ENCODE measurements at places on chromosomes 3 and 15.
A peak's percentile ranks its signal among the peaks of the same experiment; 100 is the strongest.

GRCh38 chr3:151949706-151950105 is 76.3 kb downstream of the SUCNR1 start:
- DNase-seq = no peak

DNA sequence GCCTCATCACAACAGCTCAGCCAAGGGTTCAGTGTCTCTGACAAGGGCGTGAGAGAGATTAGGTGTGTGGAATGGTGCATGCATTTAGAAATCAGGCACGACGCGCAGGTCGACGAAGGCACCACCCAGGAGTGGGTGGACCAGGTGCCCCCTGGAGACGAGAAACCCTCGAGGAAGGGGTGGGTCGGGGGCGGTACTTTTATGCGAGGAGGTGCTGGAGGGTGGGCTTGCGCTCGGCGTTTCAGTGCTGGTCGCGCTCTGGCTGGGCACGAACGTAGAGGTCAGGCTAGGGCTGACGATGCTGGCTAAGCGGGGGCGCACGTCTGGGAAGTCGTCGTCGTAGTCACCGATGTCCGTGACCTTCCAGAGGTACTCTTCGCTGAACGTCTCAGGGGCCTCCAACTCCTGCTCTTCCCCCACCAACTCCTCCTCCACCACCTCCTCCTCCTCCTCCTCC is 393 bp downstream of the ERICH6 start:
- DNase-seq = no peak

DNA sequence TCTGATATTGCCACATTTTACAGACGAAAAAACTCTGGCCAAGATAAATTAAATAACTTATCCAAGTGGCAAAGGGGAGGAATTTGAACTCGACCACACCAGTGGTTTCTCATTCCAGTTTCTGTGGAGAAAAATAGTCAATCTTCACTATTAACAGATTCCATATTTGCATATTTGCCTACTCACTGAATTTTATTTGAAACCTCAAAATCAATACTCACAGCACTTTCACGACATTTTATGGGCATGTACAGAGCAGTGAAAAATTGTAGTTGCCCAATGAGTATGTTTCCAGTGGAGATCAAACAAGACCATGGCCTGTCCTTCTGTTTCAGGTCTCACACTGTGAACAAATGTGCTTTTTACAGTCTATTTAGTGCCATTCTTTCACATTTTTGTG is 374.3 kb downstream of the MAGI1 start:
- no peak for DNase-seq

GRCh38 chr3:130392266-130392665 is 46.8 kb downstream of the COL6A5 start:
- no peak for DNase-seq

- peak; percentile 42 for DNase-seq
Observed at GRCh38 chr3:115092220-115092791, 54.8 kb downstream of the ZBTB20 start.

DNA sequence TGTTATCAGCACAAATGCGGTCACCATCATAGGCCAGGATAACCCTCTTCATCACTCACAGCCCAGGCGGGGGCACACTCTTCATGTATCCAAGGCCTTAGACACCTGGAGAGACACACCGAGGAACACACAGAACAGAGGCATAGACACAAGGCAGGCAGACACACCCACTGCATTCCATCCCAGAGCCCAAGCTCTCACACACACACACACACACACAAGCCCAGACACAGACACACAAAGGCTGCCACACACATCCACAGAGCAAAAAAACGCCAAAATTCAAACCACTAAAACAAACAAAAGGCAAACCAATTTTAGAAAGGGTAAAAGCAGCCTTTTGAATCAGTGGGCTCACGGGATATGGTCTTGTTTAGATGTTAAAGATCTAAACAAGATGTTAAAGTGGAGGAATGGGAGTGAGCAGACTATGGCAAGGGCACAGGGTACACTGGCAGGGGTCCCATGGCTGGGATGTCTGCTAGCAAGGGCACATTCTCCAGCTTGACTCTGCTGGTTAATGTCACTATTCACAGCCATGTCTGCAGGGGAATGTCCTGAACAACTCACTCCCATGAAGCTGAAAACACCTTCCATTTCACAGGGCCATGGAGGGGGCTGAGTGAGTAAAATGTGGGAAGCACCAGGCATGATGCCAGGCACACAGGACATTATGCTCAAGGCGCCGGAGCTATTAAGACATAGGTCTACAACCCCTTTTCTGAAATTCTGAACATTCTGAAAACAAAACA is 14.9 kb upstream of the CRABP1 start:
- DNase-seq = no peak

GRCh38 chr15:98779463-98780071 is 131.2 kb downstream of the IGF1R start:
- DNase-seq = peak; percentile 52

DNA sequence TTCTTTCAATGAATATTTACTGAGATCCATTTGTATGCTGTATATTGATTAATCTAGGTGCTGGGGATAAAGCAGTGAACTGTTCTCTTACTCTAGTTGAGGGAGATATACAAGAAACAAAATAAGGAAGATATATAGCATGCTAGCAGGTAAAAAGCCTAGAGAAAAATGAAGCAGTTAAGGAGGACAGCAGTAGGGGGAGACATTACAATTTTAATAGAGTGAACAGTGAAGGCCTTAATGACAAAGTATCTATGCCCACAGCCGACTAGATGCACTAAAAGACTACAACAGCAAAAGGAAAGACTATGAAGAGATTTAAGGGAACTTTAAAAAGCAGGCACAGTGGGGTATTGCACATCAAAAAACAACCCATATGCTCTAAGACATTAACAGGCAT is 81.4 kb downstream of the XRN1 start:
- no peak for DNase-seq

GRCh38 chr3:46546896-46547440 is 19.1 kb downstream of the LRRC2 start:
- DNase-seq = no peak

- no peak for DNase-seq
Observed at GRCh38 chr3:167918008-167918596, 177.6 kb downstream of the GOLIM4 start.

DNA sequence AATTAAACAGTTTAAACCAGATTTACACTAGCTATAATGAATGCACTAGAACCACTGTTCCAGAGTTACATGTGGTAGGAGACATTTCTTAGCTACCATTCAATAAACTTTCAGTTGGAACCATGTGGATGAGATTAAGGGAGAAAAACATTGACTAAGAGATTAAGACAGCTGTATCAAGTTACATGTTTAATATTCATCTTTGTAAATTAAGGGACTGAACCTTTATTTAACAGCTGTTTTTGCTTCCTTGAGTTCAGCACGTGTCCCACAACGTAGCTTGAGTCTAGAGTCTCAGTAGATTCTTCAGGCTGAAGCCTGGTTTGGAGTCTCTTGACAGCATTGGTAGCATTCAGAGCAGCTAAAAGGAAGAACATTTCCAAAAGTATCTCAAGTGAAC is 27.2 kb upstream of the CFAP44 start:
- no peak for DNase-seq

- DNase-seq = no peak
Observed at GRCh38 chr3:108485146-108485545, 25.2 kb downstream of the MYH15 start.

GRCh38 chr15:70339571-70340493 is 242.1 kb upstream of the TLE3 start:
- no peak for DNase-seq

DNA sequence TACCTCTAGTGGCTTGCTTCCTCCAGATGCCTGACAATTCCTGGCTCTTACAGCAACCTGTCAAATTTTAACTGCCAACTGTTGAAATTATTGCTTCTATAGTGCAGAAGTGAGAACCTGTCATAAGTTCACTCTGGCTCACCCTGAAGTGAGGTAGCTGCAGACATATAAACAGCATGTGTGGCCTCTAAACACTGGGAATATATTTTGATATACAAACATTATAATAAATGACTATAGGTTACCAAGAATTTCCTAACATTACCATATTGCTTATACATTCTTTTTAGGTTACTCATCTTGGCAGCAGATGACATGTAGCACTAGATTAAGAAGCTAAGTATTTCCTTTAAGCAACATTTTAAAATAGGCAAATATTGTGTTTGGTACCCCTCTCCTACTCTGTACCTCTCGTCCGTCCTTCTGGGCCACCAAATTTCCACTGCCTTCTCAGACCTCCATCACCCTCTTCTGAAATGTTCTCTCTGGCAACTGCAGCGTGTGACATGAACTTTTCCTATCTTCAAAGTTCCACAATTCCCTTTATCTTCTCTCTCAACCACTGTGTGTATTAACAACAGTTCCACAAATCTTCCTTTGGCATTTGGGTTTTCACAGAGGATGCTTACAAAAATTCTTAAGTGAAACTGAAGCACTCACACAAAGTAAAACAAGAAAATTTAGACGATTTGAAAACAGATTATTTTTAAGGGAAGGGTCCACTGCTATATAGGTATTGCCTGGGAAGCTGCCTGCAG is 15.3 kb upstream of the XXYLT1 start:
- no peak for DNase-seq

GRCh38 chr3:112649478-112649735 is 8.5 kb upstream of the CCDC80 start:
- no peak for DNase-seq

- no peak for DNase-seq
Observed at GRCh38 chr3:56916716-56917360, 115.1 kb upstream of the ARHGEF3 start.

DNA sequence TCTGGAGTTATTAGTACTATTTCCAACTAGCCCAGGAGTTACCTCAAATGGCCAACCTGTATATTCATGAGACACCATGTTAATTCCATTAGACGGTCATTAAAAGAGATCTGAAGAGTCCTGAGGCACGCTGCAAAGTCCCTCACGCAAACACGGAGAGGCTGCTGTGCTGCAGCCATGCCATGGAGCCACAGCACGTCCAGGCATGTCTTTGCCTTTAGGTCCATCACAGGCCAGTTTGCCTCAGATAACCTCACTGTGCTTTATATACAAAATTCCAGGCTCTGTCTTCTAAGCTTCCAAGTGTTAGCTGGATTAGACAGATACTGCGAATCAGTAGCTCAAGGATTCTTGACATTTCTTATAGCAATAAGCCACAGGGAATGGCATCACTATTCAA is 9.8 kb upstream of the PLAAT1 start:
- DNase-seq = no peak

DNA sequence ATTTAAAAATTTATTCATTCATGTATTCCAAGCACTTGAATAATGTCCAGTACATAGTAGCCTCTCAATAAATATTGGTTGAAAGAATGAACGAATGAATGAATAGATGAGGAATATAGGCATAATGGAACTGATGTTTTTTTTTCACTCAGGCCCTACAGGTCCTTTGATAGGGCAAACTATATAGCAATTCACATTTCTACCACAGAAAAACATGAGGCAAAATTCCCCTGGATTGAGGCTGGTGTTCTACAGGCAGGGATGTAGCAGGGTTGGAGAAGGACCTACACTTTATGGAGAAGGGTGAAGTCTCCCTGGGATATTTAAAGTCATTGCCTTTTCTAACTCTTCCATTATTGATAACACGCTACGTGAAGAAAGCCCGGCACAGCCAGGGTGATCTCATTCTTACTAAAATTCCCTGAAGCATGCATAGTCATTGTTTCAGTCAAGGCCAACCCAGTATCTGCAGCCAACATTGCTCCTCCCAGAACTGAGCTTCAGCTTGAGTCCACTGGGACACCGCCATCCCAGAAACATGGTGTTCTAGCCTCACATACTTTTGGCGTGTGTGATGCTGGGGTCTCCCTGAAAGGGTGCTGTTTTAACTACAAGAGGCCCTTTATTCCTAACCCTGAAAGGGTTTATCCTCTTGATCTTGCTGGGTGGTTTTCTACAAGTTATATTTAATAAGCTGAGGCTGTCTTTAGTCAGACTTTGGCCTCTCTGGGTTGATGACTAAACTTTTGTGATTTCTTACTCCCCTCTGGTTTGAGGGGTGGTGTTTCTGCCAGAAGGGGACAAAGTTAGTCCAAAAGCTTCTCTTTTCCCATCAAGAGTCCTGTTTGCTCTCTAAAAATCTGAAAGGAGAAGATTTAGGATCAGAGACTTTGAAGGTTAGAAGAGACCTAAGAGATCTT is 25.9 kb upstream of the FBN1 start:
- no peak for DNase-seq

DNA sequence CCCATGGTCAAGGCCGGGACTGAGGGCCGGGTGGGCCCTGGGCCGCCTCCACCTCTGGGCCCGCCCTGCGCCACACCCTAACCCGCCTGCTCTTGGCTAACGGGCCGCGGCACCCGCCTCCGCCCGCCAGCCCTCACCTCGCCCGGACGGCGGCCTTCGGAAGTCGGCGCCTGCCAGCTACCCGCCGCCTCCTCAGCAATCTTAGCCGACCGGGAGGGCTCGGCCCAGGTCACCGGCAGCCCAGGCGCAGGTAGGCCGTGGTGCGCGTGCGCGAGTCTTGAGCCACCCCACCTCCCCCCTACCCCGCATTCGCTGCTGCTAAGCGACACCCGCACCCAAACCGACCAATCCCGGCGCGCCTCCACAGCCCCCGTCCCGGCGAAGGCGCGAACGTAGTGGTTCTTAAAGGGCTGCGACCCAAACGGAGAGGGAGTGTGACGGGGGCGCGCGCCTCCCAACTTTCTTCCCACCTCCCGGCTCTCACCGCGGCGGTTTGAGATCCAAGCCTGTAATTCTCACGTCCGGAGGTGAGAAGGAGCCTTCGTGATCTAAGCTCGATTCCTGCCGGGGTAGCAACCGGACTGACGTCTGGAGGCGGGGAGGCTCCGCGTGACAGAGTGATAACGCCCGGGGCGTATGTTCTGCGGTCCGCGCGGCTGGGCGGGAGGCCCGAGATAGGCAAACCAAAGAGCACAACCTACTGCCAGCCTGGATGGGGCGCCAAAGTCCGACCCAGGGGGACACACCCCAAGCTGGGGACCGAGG is at the start of gene SEC22C:
Gene SEC22C (minus strand): TSS at position 259 of the 765 bp plus-strand sequence. CDS start 12,921 bp downstream, outside the sequence.
- DNase-seq = peak; percentile 93

DNA sequence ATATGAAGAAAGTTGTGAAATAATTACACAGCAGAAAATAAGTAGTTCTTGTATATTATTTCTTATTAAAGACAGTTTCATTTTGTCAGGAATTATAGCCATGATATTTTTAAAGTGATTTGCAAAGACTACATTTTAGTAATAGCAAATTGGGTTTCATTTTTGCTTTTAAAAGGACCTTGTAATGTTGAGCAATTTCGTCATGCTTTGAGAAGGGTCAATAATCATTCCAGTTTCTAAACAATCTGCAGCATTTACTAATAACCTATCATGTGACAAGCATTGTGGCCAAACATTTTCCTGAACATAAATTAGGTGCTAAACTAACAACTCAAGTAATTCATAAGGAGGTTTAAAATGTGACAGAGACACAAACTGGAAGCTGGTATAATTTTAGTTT is 214.4 kb upstream of the CBLB start:
- no peak for DNase-seq

- DNase-seq = no peak
Observed at GRCh38 chr3:120823156-120823555, 80.6 kb downstream of the GTF2E1 start.

DNA sequence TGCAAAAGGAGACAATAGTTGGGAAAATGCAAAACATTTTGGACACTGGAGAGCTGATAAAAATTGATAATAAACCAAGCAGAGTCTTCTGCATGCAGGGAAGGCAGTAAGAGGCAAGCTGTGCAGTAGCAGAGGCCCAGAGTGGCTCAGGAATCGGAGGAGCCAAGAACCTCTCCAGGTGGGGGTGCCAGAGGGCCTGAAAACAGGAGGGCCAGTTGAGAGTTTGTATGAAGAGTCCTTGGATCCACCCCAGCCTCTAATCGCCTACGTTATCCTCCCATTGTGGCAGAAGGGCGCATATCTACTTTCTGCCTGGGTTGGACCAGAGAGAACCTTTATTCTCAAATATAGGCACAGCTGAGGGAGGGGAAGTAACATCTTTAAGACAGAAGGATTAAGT is 48.9 kb upstream of the RBP1 start:
- DNase-seq = no peak
